Stimulated activated CD8-positive, alpha-beta memory T cell treated with anti-CD3 and anti-CD28 coated beads, Interleukin-2, amount 100 ng/mL, for 1 hour (primary cell): ENCODE measurements at places on chromosomes 1 and 21.

DNA sequence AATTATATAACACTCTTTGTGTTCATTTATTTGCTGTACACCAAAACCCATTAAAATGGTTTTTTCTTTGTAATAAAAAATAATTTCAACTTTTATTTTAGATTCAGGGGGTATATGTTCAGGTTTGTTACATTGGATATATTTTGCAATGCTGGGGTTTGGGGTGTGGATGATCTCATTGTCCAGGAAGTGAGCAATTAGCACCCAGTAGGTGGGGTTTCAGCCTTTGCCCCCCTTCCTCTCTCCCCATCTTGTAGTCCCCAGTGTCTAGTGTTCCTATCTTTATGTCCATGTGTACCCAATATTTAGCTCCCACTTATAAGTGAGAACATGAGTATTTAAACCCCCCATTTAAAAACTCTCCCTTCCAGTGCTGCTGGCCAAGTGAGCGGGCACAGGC lies 184.6 kb downstream of the RHOU start:
- DNase-seq = no peak

DNA sequence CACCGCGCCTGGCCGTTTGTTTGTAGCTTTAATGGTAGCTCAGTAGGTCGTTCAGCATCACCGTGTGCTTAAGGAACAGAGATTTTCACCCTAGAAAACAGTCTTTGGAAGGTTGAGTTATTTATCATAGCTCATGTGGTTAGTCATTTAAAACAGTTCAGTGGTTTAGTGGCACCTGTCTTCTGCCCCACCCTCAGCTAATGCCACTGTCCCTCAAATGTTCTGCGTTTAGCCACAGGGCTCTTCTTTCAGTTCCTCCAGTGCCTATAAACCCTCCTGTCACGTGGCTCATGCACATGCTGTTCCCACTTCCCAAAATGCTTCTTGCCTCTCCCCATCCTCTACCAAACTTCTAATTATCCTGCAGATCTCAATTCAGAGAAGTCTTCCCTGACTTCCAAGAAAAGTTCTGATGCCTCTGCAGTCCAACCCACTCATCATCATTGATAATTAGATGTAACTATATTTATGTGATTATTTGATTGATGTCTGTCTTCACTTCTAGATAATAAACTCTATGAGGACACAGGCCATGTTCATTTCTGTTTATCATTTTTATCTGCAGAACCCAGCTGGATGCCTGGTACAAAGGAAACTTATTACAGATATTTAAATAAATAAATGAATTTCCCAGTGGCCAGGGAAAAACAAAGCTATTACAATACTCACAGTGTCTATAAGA lies 14.4 kb upstream of the DIPK1A start:
- DNase-seq = no peak

- DNase-seq = no peak
These were observed 66.0 kb downstream of the WLS start for GRCh38 chr1:68166348-68166747.

- DNase-seq = no peak
These were observed 34.4 kb upstream of the SLC30A1 start for GRCh38 chr1:211613108-211613947.

GRCh38 chr1:211194826-211195225 lies 60.9 kb upstream of the KCNH1 start:
- no peak for DNase-seq

GRCh38 chr1:37888022-37888700 lies 28.8 kb upstream of the MTF1 start:
- no peak for DNase-seq

GRCh38 chr1:154786804-154787570 lies 83.1 kb downstream of the KCNN3 start:
- no peak for DNase-seq

- no peak for DNase-seq
These were observed 74.1 kb downstream of the SERINC2 start for GRCh38 chr1:31487143-31487542.

DNA sequence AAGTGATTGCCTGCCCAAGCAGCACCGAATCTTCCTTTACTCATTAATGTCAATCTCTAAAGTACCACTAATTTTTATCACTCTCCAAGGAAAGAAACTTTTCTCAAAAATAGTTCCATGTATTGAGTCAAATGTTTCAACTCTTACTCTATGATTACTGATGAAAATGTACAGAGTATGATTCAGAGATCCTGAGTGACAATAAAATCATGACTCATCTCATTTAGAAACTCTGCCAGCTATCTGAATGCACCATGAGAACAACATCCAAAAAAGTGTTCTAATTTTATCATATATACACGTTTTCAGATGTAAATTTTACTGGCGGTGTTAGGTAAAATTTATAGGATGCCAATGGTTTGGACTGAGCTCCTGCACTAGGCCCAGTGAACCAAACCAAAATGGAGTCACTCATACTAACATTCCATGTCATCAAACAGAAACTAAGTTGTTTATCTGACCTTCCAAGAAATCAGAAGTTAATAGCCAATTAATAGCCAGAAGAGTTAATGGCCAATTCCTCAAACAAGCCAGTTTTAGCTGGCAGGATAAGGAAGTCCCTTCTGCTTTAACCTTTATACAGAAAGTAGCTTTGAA lies 22.6 kb downstream of the PLPPR5 start:
- DNase-seq = no peak

DNA sequence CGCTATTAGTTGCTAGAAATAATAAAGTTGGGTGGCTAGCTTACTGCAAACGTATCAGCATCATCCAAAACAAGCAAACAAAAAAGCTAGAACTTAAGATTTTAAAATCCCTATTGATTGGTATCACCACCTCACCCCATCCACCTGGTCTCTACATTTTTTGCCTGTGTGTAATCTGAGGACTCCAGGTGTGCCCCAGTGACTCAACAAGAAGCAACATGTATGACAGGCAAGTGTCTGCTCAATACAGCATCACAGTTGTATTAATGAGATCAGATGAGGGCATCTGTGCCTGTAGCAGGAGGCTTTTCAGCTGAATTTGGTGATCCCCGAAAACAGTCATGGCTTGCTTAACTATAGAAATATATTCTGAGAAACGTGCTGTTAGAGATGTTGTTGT lies 14.6 kb upstream of the PAPPA2 start:
- no peak for DNase-seq

GRCh38 chr1:114286179-114286578 lies 132.5 kb upstream of the SYT6 start:
- DNase-seq = no peak

GRCh38 chr1:85019994-85020393 lies 23.1 kb upstream of the MCOLN2 start:
- DNase-seq = no peak

DNA sequence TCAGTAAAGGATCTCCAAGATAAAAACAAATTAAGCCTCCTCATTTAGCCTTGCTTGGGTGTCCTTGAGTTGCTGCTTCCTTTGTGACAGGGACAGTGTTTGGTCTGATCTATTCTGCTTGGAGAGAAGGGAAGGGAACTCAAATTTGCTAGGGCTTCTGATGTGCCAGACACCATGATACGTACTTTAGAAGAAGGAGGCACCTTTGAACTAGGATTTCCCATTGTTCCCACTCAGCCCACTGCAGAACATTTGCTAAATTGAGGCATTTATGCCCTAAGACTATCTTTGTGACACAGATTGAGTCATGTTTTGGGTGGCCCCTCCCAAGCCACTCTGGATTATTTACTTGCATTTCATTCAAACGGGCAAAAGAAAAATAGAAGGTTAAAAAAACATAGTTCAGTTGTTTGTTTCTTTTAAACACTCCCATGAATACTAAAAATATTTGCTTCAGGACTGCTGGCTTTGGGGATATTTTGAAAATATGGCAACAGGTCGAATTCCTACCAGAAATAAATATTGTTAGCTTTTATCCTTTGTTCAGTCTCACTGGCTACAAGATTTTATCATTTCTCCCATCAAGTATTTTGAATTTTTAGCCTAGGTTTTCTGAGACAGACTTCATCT lies 81.9 kb upstream of the WLS start:
- no peak for DNase-seq

- DNase-seq = no peak
These were observed 205.8 kb upstream of the DUSP10 start for GRCh38 chr1:221947731-221948130.

GRCh38 chr1:86976664-86977063 lies 62.2 kb downstream of the HS2ST1 start:
- DNase-seq = no peak

DNA sequence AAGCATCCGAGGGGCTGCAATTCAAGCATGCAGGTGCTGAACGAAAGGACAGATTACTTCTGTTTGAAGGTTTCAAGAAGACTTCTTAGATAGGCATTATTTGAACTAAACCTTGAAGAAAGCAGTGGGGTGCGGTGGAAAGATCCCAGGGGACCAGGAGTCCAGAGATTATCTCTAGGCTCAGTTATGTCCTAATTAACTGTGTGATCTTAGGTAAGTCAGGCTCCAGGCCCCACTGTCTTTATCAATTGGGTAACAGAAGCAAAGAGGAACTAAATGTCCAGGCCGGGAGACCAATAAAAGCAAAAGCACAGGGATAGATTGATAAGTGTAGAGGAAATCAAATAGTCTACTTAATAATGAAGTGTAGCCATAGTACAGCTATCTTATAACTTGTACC lies 72.9 kb upstream of the CDC42BPA start:
- DNase-seq = no peak

DNA sequence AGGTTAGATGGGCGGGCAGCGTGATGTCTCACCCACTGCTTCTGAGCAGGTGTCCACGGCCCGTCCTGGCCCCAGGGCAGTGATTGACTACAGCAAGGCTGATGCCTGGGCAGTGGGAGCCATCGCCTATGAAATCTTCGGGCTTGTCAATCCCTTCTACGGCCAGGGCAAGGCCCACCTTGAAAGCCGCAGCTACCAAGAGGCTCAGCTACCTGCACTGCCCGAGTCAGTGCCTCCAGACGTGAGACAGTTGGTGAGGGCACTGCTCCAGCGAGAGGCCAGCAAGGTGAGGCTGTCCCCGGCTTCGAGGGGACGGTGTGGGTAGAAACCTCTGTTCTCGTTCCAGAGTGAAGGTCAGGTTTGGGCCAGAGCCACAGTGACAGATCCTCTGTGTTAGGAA lies 12.2 kb downstream of the DDOST start:
- DNase-seq = no peak

- no peak for DNase-seq
These were observed 3.4 kb downstream of the TNFRSF18 start for GRCh38 chr1:1202831-1203560.

- DNase-seq = no peak
These were observed 178.7 kb downstream of the CAMTA1 start for GRCh38 chr1:6963912-6964307.

DNA sequence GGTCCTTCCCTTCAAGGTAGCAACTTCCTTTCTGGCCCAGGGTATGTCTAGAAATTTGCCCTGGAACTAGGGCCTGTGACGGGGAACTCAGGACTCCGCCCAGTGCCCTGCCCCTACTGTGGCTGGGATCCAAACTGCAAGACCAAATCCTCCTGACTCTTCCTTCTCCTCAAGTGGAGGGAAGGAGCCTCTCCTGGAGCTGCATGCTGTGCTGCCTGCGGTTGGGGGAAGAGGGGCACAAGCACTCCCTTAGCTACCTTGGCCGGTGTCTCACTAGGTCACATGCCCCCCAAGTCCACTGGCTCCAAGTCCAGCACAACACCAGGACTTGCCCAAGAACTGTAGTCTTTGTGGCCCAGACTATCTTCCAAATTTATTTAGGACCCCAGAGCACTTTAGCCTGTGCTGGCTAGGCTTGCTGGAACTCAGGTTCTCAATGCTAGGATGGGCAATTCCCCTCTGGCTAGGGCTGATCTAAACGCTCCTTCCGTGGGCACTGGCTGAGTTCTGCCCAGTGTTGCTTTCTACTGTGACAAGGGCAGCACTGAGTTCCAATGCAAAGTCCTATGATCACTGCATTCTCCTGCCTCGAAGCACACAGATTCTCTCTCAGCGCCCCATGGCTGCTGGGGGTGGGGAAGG lies 12.2 kb downstream of the ADSS2 start:
- DNase-seq = no peak

DNA sequence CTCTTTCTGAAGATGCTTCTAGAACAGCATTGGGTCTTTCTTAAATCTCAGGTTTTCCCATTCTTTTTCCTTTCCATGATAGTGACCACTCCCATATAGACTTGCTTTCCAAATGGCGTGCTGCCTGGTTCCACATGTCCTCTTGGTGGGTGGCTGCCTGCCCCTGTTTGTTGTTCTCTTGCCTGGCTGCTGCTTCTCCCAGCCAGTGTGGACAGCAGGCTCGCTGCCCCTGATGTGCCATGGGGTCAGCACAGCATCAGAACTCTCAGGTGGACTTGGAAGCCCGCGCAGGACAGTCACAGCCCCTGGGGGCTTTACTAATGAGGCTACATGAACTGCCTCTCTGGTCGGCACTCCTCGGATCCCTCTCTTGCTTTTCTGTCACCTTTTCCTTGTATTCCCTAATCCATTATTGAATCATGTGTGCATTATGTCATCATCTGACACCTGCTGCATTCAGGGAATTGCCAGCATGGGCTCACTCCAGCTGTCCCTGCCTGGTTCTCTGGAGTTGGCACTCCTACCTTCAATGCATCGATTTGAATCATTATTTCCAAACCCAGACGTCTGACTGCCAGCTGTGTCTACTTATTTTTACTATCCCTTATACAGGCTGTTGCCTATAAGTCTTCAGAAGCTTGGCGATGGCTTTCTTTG lies 100.5 kb upstream of the COA6 start:
- no peak for DNase-seq

DNA sequence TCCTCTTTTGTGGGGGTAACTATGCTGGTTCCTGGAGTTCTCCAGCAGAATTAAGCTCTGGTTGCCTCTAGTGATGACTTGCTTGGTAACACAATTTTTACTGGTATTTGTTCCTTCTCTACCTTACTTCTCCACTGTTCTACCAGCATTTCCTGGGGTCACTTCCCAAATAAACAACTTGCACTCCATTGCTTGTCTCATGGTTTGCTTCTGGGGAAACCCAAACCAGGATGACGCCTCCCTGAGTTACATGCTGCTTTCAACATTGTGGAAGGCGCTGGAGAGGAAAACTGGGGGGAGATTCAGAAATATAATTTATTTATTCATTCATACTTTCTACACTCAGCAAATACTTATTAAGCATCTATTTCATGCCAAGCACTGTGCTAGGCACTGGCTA lies 55.3 kb upstream of the AK4 start:
- no peak for DNase-seq

GRCh38 chr1:150813028-150813707 lies 5.1 kb upstream of the CTSK start:
- no peak for DNase-seq

DNA sequence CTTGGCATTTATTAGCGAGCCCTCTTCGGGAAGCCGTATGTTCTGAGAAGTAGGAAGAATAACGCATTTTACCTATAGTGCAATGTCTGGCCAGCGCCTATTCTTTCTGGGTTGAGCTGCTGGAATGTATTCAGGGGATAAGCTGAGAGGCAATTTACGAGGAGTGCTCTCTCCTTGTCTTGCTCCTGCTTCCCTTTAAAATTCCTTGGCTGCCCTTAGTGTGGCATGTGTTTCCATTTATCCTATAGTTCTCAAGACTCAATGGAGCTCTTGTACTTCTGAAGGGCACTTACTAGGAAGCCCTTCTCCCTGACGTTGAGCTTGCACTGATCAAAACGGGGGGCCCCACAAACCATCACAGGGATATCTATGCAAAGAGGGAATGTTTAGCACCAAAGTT lies 364.6 kb downstream of the DISC1 start:
- no peak for DNase-seq

- no peak for DNase-seq
These were observed 19.4 kb upstream of the CASZ1 start for GRCh38 chr1:10815858-10816195.
